Fibroblast of the conjunctiva (primary cell): ENCODE measurements at places on chromosomes 1 and 21.

DNA sequence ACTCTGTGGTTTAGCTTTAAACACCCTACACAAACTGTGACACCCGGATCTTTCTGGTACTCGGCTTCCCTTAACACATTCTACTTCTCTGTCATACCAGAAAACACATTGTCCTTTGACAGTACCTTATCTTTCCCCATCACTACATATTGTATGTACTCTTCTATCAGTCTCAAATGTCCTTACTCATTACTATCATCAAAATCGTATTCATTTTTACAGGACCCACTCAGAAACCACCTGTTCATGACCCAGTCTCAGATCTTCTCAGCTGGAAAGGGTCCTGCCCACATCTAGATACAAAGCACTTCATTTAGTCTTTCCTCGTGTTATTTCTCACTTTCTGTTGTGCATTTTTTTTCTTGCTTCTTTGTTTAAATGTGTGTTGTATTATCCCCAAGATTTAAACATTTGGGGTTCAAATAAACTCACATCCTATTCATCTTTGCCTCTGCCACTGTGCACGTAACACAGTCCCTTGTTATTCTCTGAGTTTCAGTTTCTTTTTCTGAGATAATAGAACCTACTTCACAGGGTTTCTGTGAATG lies 27.7 kb downstream of the CD34 start:
- DNase-seq, result no peak

GRCh38 chr1:4172644-4173599 lies 272.9 kb upstream of the C1orf174 start:
- no peak for DNase-seq

DNA sequence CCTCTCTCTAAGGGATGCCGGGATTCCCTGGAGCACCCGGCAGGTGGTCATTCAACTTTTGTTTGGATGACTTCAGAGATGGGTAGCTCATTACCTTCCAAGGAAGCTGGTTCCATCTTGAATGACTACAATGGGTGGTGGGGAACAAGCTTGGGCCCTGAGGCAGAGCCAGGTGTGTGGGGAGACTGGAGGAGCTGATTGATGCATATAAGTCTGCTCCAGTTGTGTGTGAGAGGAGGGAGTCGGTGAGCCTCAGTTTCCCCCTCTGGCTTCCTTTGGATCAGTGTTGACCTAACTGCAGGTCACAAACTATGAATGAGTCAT lies 133.8 kb upstream of the ZBTB40 start:
- DNase-seq, result no peak

DNA sequence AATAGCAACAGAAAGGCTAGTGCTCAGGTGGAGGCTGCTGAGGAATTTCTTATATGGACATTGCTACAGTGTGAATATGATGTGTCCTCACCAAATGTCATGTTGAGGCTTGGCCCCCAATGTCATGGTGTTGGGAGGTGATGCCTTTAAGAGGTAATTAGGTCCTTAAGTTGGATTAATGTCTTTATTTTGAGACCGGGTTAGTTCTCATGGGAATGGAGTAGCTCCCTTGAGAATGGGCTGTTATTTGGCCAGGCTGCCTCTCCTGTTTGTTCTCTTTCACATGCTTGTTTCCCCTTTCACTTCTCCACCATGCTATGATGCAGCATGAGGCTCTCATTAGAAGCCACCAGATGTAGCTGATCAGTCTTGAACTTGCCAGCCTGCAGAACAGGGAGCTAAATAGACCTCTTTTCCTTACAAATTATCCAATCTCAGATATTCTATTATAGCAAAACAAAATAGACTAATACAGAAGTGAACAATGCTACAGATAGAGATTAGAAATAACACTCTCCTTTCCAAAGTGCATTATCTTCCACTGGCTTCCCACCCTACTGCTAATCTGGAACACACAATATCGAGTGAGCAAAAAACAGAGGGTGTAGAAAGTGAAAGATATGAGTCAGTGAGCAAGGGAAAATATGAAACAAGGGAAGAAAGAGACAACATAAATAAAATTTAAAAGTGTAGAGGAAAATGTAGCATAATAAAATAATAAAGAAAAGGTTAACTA lies 160.2 kb downstream of the NTMT2 start:
- DNase-seq, result no peak

- DNase-seq, result no peak
Observed at GRCh38 chr1:78645723-78646122, 3.9 kb upstream of the IFI44 start.

DNA sequence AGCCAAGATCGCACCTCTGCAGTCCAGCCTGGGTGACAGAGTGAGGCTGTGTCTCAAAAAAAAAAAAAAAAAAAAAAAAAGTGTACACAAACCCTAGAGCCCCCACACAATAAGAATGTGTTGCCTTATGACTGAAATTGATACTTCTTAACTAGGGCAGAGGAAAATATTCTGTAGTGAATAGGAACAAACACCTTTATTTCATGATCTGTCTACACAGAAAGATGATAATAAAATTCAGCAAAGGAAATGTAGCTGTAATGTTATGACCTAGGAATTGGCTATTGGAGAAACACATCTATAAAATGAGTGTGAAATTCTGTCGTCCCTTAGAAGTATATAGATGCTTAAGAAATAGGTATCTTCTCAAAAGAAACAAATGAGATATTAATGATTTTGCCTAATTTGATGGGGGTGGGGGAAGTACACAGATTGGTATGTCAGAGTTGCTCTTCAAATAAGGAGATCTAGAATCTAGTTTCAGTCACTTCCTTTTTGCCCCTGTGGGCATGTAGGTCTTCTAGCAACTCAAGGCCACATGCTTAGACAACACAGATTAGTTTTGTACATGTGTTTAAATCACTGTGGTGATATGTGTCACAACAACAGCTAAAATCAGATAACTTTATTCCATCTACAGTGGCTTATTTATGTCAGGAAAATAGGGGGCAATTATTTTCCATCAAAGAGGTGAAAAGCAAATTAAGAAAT lies 10.7 kb upstream of the GPR25 start:
- no peak for DNase-seq

- DNase-seq, result no peak
Observed at GRCh38 chr21:44301141-44301540, 1.3 kb downstream of the PFKL start.

GRCh38 chr1:218666263-218666662 lies 321.1 kb downstream of the TGFB2 start:
- no peak for DNase-seq

- DNase-seq, result no peak
Observed at GRCh38 chr1:160874935-160875334, 10.0 kb downstream of the ITLN1 start.
